COR-L47 (cell line): ENCODE measurements at places on chromosomes 6 and 20.

DNA sequence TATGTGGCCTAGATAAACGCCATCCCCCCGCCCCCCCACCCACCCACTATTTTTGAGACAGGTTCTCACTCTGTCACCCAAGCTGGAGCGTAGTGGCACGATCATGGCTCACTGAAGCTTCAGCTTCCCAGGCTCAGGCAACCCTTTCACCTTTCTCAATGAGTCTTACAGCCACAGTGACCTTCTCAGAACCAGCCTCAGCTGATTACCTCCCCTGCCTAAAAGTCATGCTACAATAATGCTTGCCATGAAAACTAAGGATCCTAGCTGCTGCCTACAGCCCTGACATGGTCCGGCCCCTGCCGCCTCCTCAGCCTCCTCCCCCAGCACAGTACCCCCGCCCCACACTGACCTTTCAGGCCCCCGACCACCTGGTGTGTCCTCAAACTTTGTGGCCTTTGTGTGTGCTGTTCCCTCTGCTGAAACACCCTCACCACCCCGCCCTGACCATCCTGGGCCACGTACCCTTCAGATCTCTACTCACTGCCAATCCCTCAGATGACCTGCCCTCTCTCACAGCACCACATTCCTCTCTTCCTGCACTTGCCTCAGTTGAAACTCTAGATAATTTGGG is 31.3 kb downstream of the PNPLA1 start:
- DNase-seq = no peak

DNA sequence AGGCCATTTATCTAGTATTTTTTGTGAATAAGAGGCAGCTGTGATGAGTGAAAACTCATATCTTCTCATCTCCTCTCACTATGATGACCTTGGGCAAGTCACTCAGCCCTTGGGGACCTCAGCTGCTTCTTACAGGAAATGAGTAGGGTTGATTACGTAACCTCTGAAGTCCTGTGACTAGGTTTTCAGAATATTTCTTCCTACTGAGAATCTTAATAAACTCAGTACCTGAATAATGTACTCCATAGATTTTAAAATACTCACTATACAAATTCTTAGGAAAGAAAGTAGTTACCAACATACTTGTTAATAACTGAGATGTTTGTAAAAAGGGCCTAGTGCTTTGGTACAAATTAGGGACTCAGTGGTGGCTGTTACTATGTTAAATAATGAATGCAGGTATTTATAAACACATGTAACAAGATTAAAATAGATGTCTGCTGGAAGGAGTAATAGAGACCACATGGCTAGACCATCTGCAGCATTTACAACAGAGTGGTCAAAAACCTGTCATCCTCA is 60.9 kb downstream of the RPRD1B start:
- DNase-seq = no peak

GRCh38 chr6:134079406-134079921 is 27.0 kb upstream of the SLC2A12 start:
- DNase-seq = no peak

GRCh38 chr6:127877231-127877630 is 23.6 kb downstream of the THEMIS start:
- DNase-seq = no peak

DNA sequence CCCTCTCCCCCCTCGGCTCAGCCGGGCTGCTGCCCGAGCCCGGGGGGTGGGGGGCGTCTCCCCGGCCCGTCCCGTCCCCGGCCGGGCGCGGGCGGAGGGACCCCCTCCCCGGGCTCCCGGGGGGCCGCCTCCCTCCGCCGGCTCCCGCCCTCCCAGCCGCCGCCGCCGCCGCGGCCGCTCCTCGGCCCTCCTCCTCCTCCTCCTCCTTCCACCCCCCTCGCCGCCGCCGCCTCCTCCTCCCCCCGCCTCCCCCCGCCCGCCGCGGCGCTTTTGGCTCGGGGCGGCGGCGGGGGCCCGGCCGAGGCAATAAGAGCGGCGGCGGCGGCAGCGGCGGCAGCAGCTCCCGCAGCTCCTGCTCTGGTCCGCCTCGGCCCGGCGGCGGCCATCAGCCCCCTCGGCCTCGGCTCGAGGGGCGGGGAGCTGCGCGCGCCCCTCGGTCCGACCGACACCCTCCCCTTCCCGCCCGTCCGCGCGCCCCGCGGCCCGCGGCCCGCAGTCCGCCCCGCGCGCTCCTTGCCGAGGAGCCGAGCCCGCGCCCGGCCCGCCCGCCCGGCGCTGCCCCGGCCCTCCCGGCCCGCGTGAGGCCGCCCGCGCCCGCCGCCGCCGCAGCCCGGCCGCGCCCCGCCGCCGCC is 38.7 kb downstream of the GNAS start:
- DNase-seq = peak; percentile 69

DNA sequence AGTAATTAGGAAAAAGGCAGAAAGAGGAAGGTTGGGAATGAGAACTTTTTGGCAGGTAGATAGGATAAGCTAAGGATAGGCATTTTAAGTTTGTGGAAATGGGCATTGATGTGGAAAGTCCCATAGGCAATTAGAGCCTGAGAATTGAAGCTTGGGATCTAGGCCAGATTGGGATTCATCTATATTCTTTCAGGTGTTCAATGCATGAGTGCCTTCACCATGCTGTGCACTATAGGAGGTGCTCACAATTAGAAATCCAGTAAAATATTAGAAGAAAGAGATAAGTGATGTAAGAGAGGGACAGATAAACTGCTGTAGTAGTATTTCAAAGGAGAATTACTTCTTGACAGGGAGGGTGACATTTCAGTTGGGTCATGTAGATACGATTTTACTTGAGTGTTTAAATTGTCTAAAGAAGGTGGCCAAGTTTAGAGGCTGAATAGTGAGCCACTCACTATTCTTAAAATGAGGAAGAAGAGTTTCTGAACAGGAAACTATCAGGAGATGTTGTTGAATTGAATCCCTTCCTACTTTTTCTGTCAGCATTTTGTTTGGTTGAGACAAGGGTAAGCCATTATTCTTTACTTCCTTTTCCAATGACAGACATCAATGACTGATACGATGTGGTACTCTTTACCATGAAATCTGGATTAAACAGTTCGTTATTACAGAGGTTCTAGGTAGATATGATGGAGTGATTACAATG is 31.0 kb upstream of the CTAGE9 start:
- DNase-seq = no peak

GRCh38 chr6:84172574-84172973 is 54.9 kb downstream of the CEP162 start:
- no peak for DNase-seq

- DNase-seq = no peak
Observed at GRCh38 chr6:8113131-8113654, 10.8 kb upstream of the EEF1E1 start.

DNA sequence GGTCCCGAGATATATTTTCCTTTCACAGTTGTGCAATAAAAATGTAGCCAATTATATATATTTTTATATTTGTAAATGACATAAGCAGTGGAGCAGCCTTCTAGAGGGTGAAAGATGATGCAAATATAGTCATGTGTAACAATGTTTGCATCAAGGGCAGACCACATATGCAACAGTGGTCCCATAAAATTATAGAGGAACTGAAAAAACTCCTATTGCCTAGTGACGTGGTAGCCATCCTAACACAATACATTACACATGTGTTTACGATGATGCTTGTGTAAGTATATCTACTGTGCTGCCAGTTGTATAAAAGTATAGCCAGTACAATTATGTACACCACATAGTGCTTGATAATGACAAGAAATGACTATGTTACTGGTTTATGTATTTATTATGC is 162.8 kb downstream of the ZFAND3 start:
- DNase-seq = no peak

DNA sequence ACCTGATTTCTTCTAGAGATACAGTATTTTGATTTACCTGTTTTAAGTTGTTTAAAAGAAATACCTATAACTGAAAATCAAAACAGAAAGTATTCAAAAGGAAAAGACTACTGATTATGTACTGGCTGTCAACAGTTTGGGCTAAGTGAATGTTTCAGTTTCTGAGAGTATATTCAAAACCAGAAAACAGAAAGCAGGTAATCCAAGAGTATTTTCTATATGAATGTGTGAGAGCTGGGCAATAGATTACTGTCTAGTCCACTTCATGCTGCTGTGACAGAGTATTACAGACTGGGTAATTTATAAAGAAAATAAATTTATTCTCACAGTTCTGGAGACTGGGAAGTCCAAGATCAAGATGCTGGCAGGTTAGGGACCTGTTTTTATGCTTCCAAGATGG is 261.0 kb downstream of the ARHGAP18 start:
- no peak for DNase-seq

DNA sequence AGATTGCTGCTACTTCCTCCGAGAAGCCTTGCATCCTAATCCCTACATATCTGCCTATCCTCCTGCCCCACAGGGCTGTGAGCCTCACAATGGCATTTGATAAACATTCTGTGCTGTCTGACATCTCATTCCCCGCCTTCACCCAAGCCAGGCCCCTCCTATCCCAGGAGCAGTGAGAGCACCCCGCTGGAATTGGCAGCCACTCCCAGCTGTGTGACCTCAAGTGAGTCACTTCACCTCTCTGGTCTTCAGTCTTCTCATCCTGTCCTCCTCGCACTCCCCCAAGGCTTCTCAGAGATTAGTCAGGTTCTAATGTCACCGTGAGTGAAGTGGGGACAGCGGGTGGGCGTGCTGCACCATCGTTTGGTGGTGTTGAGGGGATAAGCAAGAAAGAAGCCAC is 81.7 kb downstream of the CDH22 start:
- no peak for DNase-seq

GRCh38 chr6:30842754-30843610 is 41.3 kb upstream of the DDR1 start:
- no peak for DNase-seq

- DNase-seq = no peak
Observed at GRCh38 chr20:20100881-20101280, 48.5 kb downstream of the CFAP61 start.

- DNase-seq = no peak
Observed at GRCh38 chr6:53795340-53795701, 516 bp downstream of the LRRC1 start.

GRCh38 chr6:55916188-55916587 is 40.8 kb upstream of the BMP5 start:
- no peak for DNase-seq

GRCh38 chr6:97176468-97176867 is 106.5 kb downstream of the MMS22L start:
- no peak for DNase-seq

GRCh38 chr6:94683409-94683808 is 893.9 kb upstream of the MANEA start:
- no peak for DNase-seq

DNA sequence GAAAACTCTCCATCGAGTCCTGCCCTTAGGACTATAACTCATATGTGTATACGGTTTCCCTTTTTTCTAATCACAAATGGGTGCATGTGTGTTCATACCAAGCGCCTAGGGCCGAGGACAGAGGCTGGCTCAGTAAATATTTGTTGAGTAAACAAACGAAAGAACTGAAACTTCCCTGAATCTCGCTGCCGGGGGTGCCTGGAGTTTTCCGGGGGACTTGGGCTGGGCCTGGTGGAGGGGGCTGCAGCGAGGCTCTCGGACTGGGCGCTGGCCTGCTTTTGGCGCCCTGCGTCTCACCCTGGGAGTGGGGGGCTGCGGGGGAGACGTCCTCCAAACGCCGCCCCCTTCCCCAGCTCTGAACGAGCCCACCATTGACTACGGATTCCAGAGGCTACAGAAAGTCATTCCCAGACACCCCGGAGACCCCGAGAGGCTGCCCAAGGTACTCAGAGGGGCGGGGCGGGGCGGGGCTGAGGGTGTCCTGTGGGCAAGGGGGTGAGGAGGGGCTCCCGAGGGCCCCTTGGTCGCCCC is 49.0 kb downstream of the CPXM1 start:
- DNase-seq = no peak

- no peak for DNase-seq
Observed at GRCh38 chr6:142014515-142014914, 118.2 kb upstream of the GJE1 start.

DNA sequence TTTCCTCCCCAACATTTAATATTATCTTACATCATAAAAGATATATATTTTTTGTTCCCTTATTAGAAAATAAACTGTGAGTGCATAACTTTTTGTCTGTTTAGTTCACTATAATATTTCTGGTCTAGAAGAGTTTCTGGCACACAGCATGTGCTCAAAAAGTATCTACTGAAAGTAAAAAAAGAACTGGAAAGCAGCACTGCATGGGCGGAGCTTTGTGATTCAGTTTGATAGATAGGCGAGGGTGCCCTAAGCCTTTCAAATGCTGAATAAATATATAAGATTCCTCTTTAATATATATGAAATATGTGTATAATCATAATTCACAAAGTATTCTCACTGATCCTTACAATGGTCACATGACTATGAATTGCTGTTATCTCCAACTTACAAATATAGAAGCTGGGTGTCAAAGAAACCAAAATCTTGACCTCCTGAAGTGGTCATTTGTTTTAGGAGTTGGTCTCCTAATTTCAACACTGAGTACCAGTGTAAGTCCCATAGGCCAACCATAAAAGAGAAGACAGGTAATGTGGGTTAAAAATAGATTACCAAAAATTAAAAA is 50.8 kb downstream of the OR2B2 start:
- no peak for DNase-seq

DNA sequence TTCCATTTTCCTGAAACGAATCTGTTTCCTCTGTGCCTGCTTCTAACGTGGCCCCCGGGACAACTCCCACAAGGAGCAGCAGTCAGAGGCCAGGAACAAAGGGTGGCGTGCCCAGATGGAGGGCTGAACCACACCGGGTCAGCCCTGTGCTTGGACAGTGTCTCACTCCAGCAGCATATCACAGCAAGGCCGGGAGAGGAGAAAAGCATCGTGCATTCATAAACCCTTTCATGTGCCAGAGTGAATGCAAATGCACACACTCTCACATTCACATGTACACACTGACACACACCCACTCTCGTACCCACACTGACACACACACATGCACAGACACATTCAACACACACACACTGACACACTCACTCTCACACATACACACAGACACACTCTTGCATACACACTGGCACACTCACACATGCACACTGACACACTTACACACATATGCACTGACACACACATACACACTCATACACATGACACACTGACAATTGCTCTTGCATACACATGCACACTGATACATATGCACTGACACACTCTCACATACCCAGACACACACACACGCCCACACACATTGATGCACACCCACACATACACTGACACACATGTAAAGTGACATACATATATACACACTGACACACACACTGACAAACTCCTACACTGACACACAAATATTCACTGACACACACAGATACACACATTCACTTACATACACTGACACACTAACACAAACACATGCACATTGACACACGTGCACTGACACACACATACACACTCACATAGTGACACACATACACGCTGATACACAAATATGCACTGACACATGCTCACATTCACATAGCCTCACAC is 237.0 kb downstream of the LRFN2 start:
- no peak for DNase-seq

DNA sequence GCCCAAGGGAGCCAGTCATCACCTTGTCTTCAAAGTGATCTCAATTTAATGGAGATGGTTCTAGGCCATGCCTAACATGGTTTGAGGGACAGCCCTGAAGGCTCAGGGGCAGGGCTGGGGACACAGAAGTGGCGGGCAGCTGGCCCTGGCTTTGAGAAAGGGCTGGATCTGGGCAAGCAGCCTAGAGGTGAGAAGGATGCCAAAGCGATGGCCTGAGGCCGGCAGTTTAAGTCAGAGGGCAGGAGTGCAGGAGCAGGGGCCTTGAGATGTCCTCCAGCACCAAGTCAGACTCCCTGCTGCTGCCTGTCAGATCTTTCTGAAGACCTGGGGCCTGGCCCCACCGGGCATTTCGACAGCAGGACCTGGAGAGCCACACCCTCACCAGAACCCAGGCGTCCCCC is 28.4 kb upstream of the APMAP start:
- no peak for DNase-seq

- DNase-seq = no peak
Observed at GRCh38 chr6:100801036-100801435, 80.1 kb downstream of the ASCC3 start.

GRCh38 chr6:165574220-165575157 is 88.6 kb downstream of the PDE10A start:
- DNase-seq = no peak
